ENCODE measurements at places on chromosomes 11 and 22. TPM values are rescaled to one million over a fixed set of nuclear protein-coding genes. Genes with fewer than 3 reads are reported as not detected.

Gene BAIAP2L2
- total RNA-seq = 3.0 TPM

Gene SCO2
- 1.5 TPM for total RNA-seq

Gene MUC6
- total RNA-seq = 0.07 TPM

Gene PRODH
- total RNA-seq = 42.6 TPM

Gene CALCA
- 0.42 TPM for total RNA-seq

Gene SLC22A6
- not detected for total RNA-seq

Gene MISFA
- 3.2 TPM for total RNA-seq
